ENCODE measurements at places on chromosomes 1 and 21.

DNA sequence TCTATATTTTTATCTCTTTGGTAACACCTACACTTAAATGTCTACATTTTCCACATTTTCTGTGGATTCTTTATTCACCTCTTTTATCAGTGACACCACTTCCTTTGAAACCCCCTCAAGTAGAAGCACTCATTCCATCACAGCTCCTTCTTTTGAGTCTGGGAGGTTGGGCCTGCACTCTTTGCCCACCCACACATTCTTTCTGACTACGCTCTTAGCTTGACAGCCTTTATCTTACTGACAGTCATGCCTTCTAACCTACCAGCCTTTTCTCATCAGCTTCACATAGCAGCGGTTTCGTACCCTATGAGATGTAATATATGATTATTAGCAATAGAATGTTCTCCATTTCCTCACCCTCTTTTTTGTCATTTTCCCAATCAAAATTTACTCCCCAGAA, 151.9 kb downstream of the TNFSF18 start:
- DNase-seq, result no peak

DNA sequence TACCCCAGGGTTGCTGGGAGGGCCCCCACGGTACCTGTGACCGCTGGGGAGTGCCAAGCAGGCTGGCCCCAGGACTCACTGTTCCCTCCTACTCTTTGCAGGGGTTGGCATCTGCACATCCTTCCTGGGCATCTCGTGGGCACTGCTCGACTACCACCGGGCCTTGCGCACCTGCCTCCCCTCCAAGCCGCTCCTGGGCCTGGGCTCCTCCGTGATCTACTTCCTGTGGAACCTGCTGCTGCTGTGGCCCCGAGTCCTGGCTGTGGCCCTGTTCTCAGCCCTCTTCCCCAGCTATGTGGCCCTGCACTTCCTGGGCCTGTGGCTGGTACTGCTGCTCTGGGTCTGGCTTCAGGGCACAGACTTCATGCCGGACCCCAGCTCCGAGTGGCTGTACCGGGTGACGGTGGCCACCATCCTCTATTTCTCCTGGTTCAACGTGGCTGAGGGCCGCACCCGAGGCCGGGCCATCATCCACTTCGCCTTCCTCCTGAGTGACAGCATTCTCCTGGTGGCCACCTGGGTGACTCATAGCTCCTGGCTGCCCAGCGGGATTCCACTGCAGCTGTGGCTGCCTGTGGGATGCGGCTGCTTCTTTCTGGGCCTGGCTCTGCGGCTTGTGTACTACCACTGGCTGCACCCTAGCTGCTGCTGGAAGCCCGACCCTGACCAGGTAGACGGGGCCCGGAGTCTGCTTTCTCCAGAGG, 6.8 kb downstream of the XKR8 start:
- DNase-seq, result no peak

GRCh38 chr21:44923480-44924084, 2.9 kb upstream of the ITGB2 start:
- no peak for DNase-seq

DNA sequence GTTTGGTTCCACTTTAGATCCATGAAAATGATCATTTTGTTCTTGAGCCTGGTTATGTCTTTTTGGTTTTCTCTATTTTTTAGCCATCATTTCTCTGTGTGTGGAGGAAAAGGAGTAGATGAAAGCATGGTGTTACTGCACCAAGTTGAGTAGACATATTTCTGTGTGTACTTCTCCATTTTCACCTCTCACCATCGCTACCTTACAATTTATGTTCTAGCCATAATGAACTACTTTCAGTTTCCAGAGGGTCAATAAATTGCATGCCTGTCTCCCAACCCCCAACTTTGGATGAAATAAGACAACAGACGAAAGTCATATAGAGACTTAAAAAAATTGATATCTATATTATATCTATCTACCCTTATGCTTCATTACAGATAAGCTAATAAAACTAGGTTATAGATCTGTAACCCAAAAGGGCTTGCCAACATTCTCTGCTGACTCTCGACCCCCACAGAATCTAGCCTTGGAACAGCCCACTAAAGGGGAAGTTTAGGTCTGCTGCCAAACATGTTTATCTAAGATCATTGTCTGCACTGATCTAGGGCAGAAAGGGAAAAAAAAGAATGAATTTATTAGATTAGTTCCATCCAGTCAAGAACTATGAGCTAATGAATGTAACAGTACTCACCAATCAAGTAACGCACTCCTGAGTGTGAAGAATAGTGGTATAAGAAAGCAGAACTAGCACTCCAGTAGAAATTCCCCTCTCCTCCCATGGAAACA, 7.5 kb upstream of the MAN1A2 start:
- no peak for DNase-seq

DNA sequence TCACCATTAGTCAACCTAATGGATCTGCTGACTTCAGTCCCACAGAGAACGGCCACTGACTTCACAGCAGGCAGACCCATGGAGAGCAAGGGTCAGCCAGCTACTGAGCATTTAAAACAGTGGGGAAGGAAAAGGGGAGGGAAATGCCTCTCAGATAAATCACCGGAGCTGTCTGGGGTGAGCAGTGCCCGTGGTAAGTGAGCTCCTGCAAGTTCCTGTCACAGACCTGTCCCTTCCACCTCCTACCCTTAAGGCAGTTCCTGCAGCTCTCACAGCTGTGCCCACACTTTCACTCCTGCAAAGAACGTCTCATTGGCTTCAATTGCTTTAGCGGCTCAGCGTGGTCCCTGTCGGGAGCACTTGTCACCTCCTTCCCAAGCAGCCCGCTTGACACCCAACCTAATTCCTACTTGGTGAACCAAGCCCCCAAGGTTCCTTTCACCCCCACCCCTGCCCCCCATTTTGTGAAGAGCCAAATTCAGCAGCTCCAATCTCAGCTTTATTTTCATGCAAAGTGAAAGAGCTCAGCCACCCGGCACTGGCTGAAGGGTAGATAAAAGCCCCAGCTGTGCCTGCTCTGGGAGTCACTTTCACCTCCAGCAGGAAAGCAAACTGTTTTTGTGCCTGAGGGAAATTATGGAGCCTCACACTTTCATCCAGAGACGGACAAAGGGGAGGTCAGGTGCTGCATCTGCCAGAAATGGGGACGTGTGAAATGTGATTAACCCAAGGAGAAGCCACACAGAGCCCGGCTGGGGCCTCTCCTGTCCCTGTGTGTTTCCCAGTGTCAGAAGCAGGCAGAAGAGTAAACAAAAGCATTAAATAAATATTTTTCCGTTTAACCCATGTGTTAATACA, 306.2 kb downstream of the TTLL7 start:
- peak; percentile 31 for DNase-seq

DNA sequence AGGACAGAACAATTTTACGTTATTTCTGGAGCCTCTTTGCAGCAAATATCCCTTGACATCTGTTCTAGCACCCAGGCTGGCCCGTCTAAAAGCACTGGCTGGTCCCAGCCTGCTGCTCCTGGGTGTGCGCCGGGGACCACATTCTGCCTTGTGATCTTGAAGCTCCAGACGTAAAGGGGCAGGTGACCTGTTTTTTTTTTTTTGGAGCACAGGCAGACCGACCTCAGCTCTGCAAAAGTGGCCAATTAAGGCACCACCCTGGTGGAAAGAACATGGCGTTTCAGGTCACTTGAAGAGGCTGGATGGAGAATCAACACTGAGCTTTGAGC, 13.8 kb upstream of the CAMTA1 start:
- no peak for DNase-seq

DNA sequence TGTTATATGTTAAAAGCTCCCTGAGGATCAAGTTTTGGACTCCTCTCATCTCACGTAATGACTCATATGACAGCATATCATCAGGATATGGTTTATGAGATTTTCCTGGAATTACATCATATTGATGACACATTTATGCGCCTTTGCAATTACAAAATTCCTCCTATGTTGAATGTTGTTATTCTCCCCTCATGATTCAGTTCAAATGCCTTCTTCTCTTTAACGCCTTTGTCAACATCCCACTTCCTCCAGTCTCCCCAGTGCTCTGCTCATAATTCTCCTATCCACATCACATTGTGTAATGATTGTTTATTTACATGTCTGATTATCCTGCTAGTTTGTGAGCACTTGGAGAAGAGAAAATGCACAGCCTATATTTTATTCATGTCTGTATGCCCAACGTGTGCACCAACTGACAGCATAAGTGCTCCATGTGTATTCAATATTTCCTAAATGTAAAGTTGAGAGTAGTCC, 80.9 kb upstream of the BACH1 start:
- no peak for DNase-seq

DNA sequence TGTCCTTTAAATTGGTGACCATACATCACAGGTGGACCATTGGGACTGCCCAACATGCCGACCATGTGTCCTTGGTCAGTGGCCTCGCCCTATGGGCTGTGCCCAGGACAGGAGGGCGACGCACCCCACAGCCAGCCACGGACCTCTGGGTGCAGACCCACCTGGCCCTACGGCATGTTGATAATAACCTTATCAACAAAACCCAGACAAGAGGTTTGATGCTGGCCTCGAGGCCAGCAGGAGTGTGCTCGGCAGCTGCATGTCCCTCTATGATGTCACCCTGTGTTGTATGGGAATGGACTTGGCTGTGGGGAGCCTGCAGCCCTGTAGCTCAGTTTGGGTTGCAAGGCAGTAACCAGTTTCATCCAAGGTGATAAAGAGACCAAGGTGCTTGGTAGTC, 32.1 kb downstream of the SLC37A1 start:
- DNase-seq, result no peak

All from left kidney (tissue), 8 donors.